ENCODE measurements at places on chromosomes 3 and 15. TPM values are rescaled to one million over a fixed set of nuclear protein-coding genes. Genes with fewer than 3 reads are reported as not detected.

- DNase-seq = peak; percentile 64
Measured at GRCh38 chr15:98518823-98519561, 129.3 kb upstream of the IGF1R start.

GHRL gene
- not detected for total RNA-seq

- DNase-seq = no peak
Measured at GRCh38 chr3:122023335-122023910, 1.4 kb upstream of the ILDR1 start.

DNA sequence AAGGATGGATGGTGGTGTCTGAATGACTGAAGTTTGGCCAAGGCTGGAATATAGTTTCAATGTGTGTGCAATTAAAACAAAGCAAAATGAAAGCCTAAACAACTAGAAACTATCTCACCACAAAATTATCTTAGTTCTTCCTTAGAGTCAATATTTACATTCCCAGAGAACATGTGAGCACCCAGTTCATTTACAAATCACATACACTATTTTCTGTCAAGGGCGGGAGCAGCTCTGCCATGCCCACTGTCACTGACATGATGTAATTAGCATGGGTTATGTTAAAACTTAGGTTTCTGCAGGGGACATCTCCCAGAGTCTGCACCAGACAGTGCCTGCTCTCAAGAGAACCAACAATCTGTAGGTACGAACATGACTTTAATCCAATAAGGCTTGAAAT is 65.0 kb downstream of the PDZRN3 start:
- no peak for DNase-seq

DNA sequence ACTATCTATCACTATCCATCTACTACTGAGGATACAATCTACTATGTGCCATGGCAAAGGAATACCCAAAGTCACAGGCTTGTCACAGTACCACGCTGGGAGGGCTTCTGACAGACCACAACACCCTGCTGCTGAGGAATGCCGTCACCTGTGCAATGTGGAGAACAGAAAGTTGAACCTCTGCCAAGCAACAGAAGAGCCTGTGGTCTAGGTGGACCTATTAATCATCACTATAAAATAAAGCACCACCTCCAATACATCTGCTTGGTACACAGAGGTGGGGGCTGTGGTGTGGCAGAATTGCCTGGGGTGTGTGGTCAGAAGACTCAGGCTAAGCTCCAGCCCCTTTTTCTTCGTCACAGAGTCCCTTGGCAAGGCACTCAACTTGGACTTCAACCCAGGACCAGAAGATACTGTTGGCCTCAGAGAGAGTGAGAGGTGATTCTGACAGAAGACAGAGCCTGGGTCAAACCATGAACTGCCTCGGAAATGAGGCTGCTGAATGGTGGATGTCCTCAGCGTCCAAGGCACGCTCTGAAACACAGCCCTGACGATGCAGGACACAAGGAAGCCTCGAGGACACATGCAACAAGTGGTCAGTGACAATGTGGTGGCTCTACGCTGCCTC is 189.4 kb upstream of the CHRNA7 start:
- DNase-seq = no peak

DNA sequence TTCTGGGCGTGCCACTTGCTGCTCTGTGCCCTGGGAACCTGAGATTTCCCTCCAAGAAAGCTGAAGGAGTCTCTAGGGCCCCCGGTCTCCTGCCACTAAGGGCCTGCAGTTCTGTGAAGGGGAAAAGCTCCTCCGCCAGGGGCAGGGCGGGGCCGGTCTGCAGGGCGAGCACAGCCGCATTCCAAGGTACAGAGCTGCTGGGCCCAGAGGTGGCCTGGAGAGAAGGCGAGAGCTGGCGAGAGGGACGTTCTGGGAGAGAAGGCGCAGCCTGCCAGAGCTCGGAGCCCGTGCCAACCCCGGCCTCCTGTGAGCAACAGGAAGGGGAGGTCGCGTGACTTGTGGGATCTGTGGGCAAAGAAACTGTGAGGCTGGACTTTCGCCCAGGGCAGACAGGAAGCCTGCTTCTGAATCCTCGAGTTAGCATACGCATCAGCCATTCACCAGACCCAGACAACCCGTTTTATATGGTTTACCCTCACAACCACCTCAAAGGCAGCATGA is 500.4 kb downstream of the SHQ1 start:
- peak; percentile 38 for DNase-seq

DNA sequence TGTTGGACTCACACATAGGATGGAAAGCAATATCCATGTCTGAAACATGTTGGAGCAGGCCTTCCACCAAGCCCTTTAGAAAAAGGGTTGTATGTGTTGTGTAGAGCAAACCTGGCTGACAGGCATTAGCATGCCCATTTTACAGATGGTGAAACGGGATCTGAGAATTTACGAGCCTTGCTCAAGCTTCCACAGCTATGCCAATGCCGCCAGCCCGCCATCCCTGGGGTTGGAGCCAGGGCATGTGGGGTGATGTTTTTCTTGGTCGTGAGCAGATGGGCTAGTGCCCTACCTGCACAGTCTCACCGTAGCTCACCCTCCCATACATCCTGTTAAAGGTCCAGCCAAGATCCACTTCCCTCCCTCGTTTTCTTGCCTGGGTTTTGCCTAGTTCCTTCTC is 97.5 kb upstream of the TLE3 start:
- DNase-seq = no peak

ANKUB1 gene
- not detected for total RNA-seq

C3orf80 gene
- not detected for total RNA-seq

DNA sequence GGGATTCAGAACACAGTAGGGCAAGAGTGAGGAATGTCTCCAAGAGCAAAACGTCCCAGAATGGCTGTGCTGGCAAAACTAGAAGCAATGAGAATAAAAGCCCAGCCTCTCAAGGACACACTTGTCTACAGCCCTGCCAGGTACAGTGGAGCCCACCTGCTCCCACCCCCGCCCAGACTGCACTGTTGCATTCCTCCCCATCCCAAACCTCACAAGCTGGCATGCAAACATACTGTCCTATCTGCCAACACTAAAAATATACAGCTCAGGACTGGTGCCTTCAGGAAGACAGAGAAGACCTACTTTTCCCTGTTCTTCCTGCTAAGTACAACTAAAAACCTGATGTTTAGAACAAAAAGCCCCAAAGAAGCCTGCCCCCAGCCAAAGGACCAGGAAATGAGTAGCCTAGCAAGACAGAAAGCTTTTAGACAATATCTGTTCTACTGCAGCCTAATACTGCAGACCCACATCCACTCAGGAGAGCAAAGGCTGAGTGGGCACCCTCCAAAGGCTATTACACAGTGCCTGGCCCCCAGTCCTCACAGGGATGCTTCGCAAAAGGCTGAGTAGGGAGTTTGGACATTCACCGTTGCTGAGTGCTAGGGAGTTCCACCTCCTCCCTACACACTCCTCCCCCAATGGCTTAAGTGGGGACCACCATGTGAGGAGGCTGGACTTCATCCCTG is 13.5 kb downstream of the OCA2 start:
- no peak for DNase-seq

DNA sequence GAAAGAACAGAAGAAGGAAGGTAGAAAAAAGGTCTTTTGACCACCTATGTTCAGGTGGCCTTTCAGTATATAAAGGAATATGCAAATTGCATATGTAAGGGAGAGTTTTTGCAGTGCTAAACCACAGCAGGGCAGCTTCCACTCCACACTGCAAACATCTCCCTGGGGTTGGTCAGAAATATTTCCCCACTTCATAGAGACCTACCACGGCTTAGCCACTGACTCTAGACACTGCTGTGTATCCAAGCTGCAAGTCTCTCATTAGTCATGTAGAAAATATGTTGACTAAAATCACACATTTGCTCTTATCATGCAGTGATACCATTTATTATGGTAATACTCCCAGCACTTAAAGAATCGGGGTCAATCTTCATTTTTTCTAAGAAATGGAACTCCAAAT is 214.9 kb upstream of the NR2F2 start:
- peak; percentile 75 for DNase-seq

SERPINI2 gene
- total RNA-seq = not detected

DNA sequence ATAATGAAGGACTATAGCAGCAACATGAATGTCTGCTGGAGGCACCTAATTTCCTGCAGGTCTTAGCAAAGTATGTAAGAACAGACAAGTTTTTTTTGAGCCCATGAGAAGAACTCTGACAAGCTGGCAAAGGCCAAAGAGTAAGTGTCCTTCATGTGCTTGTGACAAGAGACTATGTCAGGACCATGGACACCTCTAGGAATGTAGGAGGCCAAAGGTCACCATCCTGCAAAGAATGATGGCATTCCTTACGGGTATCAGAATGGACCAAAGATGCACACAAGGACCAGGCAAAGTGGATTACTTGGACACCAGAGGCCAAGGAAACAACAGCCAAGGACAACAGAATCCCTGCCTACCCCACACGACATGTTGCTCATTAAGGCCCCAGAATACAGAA is 858.5 kb upstream of the CFAP20DC start:
- DNase-seq = no peak

- DNase-seq = no peak
Measured at GRCh38 chr3:168186293-168186983, 90.7 kb upstream of the GOLIM4 start.
